NCI-H748 treated with DMSO at 0.1 percent for 48 hours (cell line): ENCODE measurements at places on chromosomes 12 and 14.

DNA sequence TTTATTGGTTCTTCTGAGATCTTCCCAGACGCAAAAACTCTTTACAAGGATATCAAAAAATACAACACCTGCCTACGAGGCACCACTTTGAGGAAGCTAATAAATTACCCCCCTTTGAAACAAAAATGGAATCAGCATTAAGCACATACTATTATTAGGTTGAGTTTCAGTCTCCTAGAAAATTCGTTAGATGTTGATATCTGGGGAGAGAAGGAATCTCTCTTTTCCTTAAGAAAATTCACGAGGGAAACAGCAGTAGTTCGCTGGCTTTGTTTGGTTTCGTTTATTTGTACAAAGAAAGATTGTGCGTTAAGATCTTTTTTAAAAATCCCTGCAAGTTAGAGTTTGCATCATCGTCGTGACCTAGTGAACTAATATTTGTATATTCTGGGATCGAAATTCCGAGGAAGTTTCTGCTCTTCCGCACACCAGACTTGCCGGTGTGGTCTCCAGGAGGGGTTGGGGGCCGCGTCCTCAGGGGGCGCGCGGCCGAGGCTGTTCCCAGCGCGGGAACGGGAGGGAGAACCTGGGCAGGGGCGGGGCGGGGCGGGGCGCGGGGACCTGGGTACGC lies 12.1 kb downstream of the NKX2-1 start:
- DNase-seq, result no peak

DNA sequence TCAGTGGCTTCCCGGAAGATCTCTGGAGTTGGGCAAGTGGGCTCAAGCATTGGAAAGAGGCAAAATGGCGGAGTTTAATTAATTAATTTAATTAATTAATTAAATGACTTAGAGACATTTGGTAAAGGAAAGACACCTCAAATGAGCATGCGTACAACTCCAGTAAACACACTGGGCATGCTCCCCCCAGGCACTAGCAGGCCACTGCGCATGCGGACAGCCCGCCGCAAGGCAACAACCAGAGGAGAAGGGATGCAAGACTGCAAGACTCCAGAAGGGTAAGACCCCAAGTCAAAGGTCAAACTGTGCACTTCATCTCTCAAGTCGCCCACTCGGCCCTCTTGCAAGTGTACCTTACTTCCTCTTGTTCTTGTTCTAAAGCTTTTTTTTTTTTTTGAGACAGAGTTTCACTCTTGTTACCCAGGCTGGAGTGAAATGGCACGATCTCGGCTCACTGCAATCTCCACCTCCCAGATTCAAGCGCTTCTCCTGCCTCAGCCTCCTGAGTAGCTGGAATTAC lies 57.8 kb upstream of the PSMC1 start:
- no peak for DNase-seq

DNA sequence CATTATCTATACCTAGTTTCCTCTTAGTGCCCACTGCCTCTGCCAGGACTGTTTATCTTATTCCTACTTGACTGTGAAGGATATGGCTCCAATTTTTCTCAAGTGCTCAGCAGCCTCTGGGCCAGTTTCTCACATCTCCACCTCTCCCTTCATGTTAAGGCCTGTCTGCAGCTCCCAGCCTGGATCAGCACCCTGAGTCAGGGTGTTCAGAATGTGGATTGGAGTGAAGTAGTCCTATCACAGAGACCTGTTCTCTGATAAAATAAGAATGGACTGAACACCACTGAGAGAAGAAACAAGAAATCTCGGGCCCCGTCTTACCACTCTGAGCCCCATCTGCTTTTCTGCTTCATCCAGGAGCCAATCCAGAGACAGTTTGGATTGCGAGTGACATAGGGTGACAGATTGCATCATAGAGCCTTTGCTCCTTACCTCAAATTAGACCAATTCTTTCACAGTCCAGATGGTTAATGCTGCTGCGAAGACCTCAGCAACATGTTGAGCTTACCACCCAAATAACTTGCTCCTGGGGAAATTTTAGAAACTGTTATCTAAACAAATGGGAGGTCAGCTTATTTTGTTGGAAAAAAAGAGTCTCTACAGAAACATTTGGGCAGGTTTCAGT lies 473.1 kb downstream of the PDZRN4 start:
- DNase-seq, result no peak

- DNase-seq, result no peak
These were observed 19.0 kb downstream of the GALNT9 start for GRCh38 chr12:132310181-132311040.

GRCh38 chr12:56521590-56522371 lies at the start of gene RBMS2:
Gene RBMS2, plus strand, starts transcription at chr12:56521820. Its CDS starts 204 bp downstream, at chr12:56522024.
- peak; percentile 10 for DNase-seq

- peak; percentile 17 for DNase-seq
These were observed 25.7 kb downstream of the KLRK1 start for GRCh38 chr12:10363914-10364814.

DNA sequence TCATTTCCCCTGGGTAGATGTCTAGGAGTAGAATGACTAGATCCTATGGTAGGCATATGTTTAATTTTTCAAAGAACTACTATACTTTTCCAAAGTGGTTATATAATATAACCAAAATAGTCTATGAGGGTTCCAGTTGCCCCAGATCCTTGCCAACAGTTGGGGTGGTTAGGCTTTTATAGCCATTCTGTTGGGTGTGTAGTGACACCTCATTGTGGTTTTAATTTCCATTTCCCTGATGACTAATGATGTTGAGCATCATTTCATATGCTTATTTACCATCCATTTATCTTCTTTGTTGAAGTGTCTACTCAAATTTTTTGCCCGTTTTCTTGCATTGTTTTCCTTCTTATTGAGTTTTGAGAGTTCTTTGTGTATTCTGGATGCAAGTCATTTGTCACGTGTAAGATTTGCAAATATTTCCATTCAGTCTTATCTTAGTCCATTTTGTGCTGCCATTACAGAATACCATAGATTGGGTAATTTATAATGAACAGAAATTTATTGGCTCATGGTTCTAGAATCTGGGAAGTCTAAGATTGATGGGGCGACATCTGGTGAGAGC lies 4.7 kb downstream of the SYNE2 start:
- no peak for DNase-seq

- DNase-seq, result no peak
These were observed 351.7 kb downstream of the TMEM121 start for GRCh38 chr14:105878125-105878524.

- no peak for DNase-seq
These were observed 414.8 kb upstream of the MGAT4C start for GRCh38 chr12:86670986-86671385.

GRCh38 chr14:68527329-68527851 lies 265.5 kb downstream of the ZFP36L1 start:
- no peak for DNase-seq

- no peak for DNase-seq
These were observed 1569.0 kb upstream of the FLRT2 start for GRCh38 chr14:83960832-83961512.

DNA sequence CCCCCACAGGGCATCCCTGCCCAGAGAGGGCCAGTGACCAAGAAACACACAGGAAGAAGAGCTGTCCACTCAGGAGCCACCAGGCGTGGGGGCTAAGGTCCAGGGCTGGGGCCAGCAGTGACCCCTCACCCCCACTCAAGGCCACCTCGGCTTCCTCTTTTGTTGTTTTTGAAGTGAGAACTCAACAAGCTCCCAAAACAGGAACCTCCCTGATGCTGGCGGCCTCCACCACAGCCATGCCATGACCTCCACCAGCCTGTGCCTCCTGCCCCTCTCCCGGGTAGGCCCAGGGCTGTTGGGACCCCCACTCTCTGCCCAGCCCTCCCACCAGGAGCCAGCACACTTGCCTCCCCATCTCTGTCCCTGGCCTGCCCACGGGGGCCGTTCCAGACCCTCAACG lies 7.8 kb downstream of the AKT1 start:
- DNase-seq, result no peak

DNA sequence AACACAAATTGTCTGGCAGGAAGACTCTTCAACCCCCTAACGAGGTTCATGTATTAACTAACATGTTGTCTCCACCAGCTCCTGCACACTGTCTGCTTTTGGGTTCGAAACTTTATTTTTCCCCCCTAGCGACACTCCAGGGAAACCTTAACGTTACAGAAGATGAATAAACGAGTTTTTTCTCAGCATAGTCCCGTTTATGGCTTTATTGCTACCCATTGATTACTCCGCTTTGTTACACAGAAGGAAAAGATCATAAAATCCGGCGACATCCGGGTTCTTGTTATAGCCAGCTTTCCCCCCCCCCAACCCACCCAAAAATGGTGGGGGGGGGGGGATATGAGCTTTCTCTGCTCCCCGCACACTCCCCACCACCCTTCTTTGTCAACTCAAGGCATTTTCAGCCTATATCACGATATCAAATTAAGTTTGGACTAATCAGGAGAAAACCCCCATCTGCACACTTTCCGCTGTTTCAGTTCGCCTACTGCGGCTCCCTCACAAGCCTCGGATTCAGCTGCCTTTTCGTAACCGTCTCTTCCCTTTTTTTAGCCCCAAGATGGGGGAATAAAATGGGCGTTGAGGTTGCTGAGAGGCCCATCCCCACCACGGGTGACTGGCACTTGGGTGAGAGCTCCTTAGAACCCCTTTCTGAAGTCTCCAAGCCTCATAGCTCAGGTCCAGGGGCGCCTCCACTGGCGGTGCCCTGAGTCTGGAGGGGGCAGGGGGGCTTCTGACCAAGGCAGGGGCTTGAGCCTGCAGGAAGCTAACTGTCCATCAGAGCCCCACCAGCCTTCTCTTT lies 1.4 kb upstream of the HOXC6 start:
- DNase-seq, result no peak

DNA sequence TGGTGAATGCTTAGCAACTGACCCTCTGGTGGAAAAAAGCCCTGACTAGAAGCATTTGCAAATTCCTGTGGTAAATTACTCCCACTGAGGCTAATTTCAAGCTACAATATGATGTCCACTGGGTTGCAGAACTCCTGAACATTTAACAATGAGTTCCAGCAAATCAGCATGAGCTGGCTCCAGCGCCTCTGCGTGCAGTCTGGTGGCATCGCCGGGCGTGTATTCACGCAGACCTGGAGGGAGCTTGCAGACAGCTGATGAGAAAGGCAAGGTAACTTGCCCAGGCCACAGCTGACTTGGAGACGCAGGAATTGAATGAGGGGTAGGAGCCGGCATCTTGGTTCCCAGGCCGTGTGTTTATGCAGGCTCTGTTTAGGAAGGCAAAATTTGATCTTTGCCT lies 45.1 kb upstream of the KCNA1 start:
- DNase-seq, result no peak

DNA sequence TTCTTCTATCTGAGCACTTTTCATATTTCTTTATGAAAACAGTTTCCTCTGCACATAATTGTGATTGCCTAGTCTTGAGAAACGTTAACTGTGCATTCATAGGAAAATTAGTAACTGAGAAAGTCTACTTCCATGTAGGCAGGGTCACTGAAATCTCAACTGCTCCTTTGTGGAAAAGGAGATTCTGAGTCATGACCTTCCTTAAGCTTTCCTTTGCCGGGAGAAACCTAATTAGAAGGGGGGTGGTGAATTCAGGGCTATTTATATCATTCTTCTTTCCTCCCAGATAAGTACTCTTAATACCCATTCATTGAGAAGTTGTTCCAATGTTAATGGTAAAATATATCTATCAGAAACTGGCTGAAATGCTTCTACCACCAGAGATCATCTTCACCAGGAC lies 751.0 kb upstream of the TMEM132C start:
- DNase-seq, result no peak

- DNase-seq, result no peak
These were observed 8.5 kb downstream of the BORCS5 start for GRCh38 chr12:12365446-12365802.

- DNase-seq, result no peak
These were observed 338.4 kb downstream of the RAD51B start for GRCh38 chr14:68157971-68158371.

DNA sequence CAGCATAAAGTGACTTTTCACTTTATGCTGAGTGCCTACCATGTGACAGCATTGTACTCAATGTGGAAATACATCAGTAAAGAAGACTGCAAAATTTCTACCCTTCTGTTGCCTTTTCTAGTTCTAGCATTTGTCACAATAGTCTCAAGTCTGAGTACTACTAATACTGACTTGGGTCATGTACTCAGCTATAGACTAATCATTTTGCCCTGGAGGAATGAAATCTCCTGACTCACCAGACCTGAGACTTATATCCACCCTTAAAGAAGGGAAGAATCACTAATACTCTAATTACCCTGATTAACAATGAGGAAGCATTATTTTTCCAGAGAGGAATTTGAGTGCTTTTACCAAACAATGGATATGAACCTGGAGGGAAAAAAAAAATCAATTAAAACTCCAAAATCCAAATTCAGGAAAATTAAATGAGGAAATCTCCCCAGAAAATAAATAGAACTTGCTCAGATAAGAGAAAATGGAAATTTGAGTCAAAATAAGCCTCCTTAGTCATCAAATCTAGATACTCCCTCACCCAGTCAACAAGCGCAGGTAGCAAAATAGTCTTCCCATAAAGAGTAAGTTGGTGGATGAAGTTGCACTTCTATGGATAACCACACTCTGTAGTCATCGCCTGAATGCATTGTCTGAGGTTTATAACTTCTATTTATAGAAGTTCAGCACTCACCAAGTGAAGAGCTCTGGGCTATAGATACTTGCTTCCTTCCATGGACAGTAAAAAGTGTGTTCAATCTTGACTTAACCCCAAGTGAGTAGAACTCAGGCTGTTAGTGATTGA lies 386.6 kb downstream of the SYT1 start:
- DNase-seq, result no peak

DNA sequence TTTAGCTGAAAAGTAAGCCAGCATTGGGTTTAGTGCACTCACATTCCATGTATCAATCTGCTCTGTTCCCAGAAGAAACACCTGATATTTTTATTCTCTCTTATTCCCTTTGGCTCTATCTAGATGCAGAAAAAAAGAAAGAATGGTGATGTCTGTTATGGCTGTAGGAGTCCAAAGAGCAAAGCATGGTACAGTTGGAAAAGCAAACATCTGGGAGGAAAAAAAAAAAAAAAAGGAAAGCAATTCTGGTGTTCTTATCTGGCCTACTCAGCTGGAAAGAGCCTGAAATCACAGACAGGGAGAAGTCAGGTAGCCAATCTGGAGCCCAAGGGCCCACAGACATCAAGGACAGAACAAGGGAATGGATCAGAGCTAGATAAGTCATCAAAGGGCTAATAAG lies 293.9 kb downstream of the DUSP6 start:
- no peak for DNase-seq

GRCh38 chr14:27672047-27672446 lies 1074.2 kb upstream of the NOVA1 start:
- peak; percentile 55 for DNase-seq

DNA sequence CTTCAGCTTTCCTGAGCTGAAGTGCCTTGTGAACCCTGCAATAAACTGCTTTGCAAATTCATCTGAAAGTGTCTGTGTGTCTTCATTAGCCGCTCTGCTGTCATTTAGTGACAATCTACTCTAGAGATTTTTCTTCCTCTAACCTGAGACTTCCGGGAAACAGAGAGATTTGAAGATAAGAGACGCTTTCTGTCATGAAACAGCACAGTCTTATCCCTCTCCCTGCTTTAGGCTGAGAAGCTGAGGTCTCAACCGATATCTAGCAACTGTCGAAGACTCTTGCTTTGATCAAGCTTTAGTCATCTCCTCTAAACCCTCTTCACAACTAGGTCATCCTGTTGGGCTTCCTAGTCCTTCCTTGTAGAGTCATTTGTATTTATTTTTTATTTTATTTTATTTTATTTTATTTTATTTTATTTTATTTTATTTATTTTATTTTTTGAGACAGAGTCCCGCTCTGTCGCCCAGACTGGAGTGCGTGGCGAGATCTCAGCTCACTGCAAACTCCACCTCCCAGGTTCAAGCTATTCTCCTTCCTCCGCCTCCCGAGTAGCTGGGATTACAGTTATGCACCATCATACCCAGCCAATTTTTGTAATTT lies 1.2 kb downstream of the RNASE2 start:
- no peak for DNase-seq

GRCh38 chr14:73503648-73504047 lies 12.9 kb downstream of the RIOX1 start:
- no peak for DNase-seq
